ENCODE measurements at places on chromosomes 1 and 21.

DNA sequence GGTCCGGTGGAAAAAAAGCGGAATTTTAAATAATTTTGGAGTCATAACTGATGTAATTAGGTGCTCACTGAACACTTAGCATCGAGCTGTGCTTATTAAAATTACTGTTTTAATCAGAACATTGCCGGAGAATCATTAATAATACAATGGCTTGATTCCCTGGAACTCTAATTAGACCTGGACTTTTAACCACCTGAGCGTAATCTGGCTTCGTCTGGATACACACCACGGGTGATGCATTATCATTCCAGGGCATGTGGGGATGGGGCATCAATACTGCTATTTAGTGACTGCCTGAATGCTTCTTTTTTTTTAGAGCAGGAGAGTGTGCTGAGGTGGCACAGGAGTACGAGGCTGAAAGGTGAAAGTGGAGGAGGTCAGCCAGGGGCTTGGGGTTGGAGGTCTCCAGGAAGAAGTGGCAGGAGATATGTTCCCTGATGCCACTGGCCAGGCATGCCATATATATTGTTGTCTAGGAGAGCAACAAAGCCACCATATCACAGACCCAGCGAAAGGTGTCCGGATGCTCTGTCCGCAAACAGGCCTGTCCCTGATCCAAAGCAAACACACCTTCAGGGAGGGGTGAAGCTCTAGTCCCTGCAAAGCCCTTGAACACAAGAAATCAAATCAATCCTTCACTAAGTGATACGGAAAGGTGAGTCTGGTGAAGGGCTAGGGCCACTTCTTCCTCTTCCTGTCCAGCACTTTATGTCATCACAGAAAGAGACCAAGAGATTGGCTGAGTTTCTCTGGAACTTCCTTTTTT, 125.2 kb downstream of the PLXNA2 start:
- DNase-seq = no peak

DNA sequence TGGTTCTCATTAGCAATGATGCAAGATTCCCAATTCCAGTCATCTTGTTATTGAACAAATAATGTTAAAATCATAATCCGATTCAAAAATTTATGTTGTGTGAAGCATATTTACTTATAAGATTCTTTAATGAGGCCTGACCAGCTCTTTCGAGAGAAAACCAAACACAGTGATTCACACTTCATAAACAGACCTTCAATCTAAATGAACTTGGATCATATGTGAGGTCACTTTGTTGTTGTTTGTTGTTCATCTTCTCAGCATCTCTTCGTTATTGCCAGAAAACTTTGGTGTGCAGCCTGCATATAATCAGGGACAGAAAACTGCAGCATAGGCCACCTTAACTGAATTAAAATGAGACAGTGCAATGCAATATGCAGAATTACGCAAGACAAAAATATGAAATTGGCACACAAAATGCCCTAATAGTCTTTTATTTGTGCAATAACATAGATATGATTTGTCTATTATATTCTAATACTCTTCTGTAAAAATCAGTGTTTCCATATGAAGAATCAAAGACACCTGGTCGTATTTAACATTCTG, 30.1 kb downstream of the NCAM2 start:
- no peak for DNase-seq

- no peak for DNase-seq
Observed at GRCh38 chr1:154584267-154584994, 16.9 kb downstream of the CHRNB2 start.

DNA sequence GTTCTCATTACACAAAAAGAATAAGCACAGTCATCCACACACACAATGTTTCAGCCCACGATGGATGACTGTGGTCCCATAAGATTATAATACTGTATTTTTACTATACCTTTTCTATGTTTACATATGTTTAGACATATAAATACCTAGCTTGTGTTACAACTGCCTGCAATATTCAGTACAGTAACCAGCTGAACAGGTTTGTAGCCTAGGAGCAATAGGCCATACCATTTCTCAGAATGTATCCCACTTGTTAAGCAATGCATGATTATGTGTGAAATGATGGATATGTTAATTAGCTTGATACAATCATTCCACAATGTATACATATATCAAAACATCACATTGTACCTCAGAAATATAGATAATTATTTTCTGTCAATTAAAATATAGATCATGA, 33.2 kb upstream of the SAMD13 start:
- no peak for DNase-seq

- no peak for DNase-seq
Observed at GRCh38 chr21:26093122-26093521, 77.4 kb downstream of the APP start.

GRCh38 chr1:33443705-33444180, 12.8 kb upstream of the PHC2 start:
- no peak for DNase-seq

- peak; percentile 58 for DNase-seq
Observed at GRCh38 chr1:51234721-51235425, 1.2 kb upstream of the RNF11 start.

DNA sequence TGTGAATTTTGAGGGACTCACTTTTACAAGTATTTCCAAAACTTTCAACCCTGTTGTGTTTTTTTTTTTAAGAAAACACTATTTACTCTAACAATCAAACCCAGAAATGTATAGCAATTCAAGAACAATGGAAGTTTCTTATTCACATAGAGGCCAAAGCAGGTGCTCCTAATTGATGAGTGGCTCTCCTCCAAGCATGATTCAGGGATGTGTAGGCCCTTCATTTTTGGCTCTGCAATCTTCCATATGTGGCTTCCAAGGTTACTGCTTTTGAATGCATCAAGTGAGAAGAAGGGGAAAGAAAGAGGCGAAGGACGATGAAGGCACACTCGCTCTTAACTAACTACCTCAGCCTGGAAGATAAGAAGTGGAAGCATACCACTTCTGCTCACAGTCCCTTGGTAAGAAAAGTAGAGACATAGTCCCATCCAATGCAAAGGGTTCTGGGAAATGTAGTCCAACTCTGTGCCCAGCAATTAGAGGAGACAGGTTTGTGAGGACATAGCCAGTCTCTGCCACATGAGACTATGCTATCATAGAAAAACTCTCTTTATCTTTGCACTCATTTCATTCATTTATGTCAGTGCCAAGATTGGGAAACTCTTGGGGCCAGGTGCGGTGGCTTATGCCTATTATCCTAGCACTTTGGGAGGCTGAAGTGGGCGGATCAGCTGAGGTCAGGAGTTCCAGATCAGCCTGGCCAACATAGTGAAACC, 46.0 kb downstream of the OPTC start:
- DNase-seq = no peak

DNA sequence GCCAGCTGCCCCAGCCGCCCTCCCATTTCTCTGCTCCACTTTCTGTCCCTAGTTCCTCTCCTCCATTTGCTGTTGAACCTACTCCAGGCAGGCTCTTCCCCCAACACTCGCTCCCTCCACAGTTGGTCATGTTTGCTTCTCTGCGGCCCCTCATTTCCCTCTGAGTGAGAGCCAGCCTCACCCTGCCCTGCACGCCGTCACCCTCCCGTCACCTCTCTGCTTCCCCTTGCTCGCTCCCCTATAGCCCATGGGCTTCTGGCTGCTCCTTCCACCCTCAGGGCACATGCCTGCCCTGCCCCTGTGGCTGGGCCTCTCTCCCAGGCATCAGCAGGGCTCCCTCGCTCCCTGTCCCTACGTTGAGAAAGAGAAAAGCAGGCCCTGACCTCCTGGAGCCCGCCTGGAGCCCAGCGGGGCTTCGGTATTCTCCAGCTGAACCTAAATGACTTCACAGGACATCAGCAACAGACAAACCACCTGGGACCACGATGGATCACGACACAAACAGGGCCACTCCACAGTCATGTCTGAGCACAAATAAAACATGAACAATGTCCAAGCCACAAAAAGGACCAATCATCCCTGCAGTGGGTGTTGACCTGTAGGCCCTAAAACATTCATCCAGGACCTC, 13.3 kb upstream of the THEMIS2 start:
- no peak for DNase-seq

- DNase-seq = peak; percentile 59
Observed at GRCh38 chr1:202968895-202969295, 1.8 kb upstream of the CYB5R1 start.

DNA sequence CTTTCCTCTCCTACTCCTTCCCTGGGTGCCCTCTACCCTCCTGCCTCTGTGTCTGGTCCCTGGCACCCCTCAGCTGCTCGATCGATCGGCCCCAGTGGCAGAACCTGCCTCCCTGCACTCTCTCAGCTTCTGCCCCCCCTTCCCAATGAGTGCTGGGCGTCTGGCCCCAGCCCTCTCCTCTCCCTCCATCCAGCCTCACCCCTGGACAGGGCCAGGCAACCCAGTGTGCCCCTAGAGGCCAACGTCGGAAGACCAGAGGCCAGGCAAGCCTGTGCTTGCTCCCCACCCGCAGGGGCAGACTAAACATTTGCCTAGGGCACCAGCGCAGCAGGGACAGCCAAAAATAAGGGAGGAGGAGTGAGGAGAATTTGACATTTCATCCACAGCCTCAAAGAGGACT, 43.5 kb downstream of the LGR6 start:
- peak; percentile 69 for DNase-seq

DNA sequence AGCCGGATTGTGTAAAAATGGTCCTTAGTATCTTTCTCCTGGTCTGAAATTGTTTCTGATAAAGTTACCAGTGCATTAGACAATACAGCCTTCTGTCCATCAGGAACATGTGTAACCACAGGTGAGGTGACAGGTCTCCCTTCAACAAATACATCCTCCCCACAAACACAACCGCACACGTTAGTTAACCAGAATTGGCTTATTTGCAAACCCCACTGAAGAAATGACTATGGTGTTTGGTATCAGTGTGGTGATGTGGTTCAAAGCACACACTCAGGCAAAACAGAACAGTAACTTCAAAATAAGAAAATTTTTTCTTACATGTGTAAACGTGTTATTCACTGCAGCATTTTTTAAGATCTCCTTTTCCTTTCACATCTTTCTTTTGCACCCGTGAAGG, 517.2 kb upstream of the NR5A2 start:
- no peak for DNase-seq

DNA sequence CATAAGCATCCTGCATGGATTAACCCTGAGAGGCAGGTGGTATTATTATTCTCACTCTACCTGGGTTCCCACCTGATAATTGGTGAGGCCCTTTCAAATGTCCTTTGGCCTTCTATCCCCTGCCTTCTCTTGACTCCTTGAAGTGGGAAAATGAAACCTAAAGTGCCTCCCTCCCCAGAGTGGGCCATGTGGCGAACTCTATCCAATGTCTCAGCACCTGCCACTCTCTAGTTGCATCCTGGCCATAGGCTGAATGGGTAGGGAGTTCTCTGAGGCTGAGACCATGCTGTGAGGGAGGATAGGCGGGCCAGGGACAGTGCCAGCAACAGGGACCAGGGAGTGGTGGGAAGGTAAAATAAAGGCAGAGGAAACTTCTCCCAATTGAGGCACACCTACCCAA, 35.3 kb downstream of the ELF3 start:
- no peak for DNase-seq

DNA sequence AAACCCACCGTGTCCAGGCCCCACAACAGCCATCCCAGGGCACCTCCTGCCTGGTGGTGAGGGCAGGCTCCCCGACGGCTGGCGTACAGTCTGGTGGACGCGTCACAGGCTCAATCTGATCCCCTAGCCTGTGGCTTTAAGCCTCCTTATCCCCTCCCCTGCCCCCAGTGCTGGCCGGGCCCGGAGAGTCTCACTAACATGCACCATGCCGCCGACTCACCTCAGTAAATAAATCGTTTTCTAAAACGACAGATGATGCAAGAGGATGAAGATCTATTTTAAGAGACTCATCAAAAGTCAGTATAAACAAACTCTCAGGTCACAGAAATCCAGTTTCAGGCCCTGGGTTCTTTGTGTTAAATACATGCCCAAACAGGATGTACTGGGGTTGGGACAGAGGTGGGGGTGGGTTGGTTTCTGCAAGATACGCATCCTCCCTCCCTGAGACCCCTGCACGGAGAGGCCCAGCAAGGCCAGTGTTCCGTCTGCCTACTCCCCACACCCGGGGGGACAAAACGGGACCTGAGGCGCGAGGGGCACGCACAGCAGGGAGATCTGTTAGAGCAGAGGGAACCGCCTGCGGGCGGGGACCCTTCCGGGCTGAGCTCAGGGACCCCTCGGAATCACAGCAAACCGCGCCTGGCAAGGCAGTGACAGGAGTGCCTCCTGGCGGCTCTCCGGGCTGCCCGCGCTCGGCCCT, 3.1 kb downstream of the PANK4 start:
- no peak for DNase-seq

GRCh38 chr21:45357436-45358260, 47.3 kb upstream of the COL18A1 start:
- no peak for DNase-seq

- no peak for DNase-seq
Observed at GRCh38 chr1:206463137-206463536, 7.1 kb upstream of the IKBKE start.

GRCh38 chr1:61290525-61290924, 208.2 kb downstream of the NFIA start:
- no peak for DNase-seq

DNA sequence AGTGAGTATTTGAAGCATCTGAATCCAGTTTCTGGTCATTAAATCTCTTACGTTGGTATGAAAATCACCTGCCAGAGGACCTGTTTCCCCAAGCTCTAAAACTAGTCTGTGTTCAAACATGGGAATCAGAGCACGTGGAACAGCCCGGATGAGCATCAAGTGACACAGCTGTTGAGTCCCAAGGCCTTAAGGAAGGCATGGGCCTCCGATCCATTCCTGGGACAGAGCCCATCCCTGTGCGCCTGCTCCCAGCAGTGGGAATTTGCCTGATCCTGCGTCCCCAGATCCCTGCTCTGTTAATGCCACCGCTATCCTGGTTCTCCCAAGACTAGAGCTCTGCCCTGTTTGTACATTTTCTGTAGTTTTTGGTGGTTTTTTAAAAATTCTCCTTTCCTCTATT, 68.4 kb upstream of the FBXO28 start:
- DNase-seq = no peak

DNA sequence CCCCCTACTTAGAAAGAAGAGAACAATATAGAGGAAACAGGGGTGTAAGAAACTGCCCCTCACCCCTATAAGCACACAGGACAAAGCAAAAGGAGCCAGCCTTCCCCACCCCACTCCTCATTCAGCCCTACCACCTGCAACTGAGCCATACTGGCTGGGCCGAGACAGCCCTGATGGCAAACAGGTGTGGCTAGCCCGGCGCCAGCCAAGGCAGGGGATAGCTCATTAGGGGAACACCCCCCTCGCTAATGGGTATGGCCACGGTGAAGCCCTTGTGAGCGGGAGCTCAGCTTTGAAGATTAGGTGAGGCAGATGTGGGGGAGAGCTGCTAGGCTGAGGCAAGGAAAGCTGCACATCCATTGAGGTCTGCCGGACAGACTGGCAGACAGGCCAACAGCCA, 65.5 kb downstream of the ERI3 start:
- DNase-seq = no peak

- DNase-seq = no peak
Observed at GRCh38 chr1:190679983-190680382, 202.3 kb upstream of the BRINP3 start.

GRCh38 chr1:47675047-47675675, 237.3 kb downstream of the FOXD2 start:
- DNase-seq = no peak

GRCh38 chr1:159000070-159000409, 9.7 kb upstream of the IFI16 start:
- no peak for DNase-seq

- no peak for DNase-seq
Observed at GRCh38 chr21:45262041-45262581, 25.6 kb downstream of the POFUT2 start.
